Activated T-helper 1 cell treated with anti-CD3 and anti-CD28 coated beads, Interleukin-2, amount 50 U/mL, for 16 hours (primary cell): ENCODE measurements at places on chromosomes 4 and X.

GRCh38 chrX:52015794-52016193, 53.2 kb downstream of the MAGED4B start:
- no peak for DNase-seq

DNA sequence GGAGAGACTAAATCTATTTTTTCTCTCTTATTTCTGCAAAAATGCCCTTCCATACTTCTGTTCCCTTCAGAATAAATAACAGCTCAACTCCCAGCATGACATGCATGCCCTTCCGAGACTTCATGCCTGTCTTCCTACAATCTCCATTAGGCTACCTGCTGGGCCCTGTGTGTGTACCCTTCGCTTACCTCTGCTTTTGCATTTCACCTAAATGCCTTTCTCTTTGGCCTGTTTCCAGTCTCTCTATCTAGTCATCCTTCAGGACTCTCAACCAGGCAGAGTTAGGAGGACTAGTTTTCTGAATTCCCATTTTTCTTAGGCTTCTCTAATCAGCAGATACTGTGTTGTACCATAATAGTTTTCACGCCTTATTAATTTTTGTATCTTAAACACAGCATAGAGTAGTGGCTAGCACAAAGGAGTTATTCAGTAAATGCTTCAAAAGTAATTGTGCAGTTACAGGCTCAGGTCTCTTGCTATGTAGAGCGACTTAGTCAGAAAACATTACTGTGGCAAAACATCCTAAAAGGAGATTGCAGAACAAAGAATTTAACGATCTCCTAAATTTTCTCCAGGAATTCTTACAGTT, 20.5 kb downstream of the SEPTIN11 start:
- no peak for DNase-seq

- DNase-seq = no peak
Measured at GRCh38 chr4:10606483-10607155, 77.9 kb downstream of the CLNK start.

DNA sequence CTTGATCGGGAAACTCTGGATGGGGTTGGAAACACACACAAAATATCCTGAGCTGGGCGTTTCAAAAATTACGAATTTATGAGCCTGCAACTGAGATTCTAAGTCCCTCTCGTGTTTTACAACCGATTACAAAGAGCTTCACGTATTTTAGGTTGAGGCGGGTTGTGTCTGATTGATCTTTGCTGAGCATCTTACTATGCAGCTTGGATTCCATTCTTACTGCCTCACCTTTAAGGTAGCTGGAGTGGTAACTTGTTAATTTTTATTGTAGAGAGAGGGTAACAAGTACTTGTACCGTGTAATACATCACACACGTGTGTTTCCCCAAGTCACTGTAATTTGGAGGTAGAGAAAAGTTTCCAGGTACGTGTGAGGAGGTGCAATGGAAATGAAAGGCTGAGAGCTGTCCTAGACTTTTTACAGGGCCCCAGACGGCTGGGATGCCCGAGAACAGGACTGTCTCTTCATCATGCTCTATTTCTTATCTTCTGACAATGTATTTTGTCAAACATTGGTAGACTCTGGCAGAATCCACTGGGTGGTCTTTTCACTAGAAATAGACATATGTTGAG, 97.8 kb upstream of the TENM3 start:
- DNase-seq = no peak

GRCh38 chr4:128830906-128831503, 21.5 kb downstream of the JADE1 start:
- no peak for DNase-seq

DNA sequence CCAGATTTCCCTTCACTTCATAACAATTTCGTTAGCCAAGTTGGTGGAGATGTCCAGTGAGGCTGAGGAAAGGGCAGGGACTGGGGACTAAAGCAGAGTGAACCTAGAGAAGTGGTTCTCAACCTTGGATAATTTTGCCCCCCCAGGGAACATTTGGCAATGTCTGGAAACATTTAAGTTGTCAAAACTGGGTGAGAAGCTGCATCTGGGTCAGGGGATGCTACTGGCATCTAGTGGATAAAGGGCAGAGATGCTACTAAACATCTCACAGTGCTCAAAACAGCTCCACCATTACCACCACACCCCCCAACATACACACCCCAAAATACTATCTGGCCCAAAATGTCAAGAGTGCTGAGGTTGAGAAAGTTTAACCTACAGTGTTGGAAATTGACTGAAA, 32.0 kb upstream of the FGF16 start:
- DNase-seq = no peak

DNA sequence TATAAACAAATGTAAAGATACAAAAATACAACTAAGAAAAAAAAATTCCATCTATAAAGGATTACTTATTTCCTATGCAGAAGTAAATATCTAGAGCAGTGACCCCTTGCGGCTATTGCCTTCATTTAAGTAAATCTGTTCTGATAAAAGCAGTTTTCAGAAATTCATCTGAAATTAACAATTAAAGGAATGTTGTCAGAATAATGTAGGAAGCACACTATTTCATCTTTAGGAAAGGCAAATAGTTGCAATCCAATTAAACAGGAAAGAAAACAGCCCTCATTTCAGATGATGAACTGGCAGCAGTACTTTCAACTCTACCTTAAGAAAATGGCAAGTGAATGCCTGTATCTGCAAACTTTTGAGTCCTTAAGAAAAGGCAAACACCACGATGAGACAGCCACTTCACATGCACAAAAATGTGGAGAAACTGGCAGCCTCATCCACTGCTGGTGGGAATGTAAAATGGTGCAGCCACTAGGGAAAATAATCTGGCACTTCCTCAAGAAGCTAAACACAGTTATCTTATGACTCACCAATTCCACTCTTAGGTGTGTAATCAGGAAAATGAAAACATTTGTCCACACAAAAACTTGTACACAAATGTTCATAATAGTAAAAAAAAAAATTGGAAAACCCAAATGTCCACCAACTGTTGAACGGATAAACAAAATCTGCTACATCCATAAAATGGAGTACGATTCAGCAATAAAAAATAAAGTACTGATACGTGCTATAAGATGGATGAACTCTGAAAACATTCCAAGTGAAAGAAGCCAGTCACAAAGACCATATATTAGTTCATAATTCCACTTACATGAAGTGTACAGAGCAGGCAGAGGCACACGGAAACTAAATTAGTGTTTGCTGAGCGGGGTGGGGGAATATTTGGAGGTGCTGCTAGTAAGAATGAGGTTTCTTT, 2.0 kb upstream of the THAP9 start:
- no peak for DNase-seq

DNA sequence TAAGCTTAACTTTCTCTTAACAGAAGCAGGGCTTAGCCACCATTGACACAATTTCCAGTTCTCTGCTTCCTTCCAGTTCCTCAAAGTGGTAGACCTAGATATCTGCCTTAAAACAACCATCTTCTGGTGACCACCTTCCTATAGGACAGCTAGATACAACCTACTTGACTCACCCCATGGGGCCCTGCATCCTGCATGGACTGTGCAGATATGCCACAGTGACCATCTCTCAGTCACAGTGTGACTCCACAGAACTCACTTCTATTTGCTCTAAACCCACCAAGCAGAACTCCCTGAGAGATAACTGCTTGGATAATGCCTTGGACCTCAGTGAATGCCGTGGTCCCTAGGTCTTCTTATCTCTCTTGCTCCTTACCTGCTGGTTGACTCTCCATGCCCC, 621.6 kb downstream of the IQCM start:
- no peak for DNase-seq

- no peak for DNase-seq
Measured at GRCh38 chr4:177266506-177266905, 43.2 kb upstream of the NEIL3 start.

DNA sequence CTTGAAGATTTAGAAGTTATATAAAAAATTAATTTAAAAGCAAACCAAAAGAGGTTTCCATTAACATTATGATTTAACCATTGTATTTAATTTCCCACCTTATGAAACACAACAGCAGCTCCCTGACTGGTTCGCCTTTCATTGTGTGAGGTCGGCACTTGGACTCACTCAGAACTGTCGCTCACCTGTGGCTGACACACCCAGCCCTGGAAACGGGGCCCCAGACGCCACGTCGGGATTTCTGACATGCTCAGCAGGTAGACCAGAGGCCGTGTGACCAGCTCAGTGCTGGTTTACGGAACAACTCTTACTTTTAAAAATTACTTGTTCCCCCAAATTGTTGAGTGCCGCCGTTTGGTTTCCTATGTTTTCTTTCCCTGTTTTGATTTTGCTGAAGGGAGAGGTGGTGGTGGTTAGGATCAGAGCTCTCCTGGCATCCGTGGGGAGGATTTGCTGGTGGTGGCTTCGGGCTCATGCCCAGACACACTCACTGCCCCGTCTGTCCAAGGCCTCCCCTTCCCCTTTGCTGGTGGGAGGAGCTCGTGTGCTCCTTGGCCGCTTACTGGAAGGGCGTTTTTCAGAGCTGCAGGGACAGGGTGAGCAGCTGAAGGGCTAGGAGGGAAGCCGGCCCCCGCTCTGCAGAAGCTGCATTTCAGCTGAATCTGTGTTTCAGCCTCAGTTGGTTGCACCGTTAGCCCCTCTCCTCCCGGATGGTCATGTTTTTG, 59.2 kb downstream of the CPLX1 start:
- DNase-seq = no peak

DNA sequence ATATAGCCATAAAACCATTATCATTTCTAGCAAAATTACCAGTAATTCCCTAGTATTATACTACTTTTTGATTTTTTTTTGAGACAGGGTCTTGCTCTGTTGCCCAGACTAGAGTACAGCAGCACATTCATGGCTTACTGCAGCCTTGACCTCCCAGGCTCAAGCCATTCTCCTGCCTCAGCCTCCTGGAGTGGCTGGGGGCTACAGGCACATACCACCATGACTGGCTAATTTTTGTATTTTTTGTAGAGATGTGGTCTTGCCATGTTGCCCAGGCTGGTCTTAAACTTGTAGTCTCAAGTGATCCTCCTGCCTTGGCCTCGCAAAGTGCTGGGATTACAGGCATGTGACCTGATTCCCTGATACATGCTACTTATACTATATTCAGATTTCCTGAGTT, 13.7 kb downstream of the N4BP2 start:
- no peak for DNase-seq

GRCh38 chr4:184983672-184984356, 34.5 kb upstream of the HELT start:
- DNase-seq = peak; percentile 36

GRCh38 chr4:23279377-23279986, 586.7 kb downstream of the GBA3 start:
- DNase-seq = no peak

GRCh38 chr4:54571293-54572151, 86.2 kb upstream of the KIT start:
- no peak for DNase-seq

DNA sequence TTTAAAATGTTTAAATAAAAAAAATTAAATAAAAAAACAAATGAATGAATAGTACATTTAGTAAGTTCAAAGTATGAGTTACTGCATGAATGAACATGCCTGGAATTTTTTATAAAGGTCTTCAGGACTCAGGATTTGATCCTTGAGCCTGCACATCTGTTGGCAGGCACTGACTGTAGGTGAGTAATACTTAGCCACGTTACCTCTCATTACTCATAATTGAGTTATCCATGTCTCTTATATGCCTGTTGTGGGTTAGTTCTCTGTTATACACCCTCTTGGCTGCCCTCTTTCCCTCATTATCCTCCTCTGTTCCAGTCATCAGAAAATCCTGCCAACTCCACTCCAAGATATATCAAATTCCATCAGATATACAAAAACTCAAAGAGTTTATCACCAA, 276.0 kb downstream of the FBXW7 start:
- DNase-seq = no peak

DNA sequence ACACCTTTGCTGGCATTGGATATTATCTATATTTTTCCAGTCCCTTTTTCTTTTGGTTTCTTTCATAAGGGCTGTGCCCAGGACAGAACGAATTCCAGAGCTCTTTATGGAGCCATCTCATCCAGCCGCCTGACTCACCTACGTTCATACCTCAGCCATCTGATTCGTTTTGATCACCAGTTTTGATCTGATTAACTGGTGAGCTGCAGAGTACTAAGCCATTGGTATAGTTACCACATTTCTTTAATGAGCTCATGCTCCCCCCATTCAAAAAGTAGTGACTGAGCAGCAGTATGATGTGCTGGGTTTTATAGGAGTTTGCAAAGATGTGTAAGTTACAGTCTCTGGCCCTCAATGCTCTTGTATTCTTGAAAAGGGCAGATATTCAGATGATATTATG, 43.0 kb upstream of the CDKN2AIP start:
- no peak for DNase-seq
